ENCODE measurements at places on chromosomes 1 and 21.

GRCh38 chr1:40773748-40774265 lies 9.8 kb upstream of the KCNQ4 start:
- no peak for DNase-seq

GRCh38 chr1:3672971-3673361 lies 20.6 kb downstream of the TP73 start:
- DNase-seq, result no peak

GRCh38 chr1:154747380-154747739 lies 122.7 kb downstream of the KCNN3 start:
- no peak for DNase-seq

- peak; percentile 25 for DNase-seq
Measured at GRCh38 chr1:41241354-41241748, 755 bp downstream of the SCMH1 start.

DNA sequence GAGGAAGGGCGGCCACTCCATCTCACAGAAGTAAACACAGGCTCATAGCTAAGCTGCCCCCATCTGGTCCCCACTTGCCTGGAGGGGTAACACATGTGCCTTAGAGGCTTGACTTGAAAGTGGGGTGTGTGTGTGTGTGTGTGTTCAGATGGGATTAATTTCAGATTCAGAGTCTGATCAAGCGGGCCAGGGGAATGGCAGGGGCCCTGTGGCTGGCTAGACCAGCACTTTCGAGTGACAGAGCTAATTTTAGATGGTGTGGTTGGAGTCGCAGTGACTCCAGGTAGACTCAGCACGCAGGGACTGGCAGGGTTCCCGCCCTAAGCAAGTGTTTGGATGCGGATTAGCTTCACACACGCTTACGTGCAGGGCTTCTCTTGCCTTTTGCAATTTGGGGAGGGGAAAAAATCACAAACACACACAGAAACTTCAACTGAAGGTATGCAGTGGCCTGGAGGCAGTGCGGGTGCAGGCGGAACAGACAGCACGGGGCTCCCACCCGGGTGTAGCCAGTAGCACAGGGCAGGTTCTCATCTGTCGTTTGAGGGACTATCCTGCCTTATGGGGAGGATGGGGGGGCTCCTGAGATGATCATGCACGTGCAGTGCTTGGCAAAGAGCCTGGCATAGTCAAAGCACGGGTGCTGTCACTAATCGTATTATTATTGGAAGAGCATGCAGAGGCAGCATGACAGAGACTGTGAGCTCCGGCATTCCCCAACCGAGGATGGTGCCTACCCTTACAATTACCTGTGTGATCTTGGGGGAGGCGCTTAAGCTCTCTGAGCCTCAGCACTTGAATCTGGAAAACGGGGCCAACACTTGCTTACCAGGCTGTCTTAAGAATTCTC lies 1.3 kb downstream of the EDN2 start:
- no peak for DNase-seq

- peak; percentile 75 for DNase-seq
Measured at GRCh38 chr1:23118957-23119792, 49.5 kb downstream of the LUZP1 start.

GRCh38 chr1:26275580-26276431 lies 4.1 kb upstream of the SH3BGRL3 start:
- DNase-seq, result peak; percentile 85

DNA sequence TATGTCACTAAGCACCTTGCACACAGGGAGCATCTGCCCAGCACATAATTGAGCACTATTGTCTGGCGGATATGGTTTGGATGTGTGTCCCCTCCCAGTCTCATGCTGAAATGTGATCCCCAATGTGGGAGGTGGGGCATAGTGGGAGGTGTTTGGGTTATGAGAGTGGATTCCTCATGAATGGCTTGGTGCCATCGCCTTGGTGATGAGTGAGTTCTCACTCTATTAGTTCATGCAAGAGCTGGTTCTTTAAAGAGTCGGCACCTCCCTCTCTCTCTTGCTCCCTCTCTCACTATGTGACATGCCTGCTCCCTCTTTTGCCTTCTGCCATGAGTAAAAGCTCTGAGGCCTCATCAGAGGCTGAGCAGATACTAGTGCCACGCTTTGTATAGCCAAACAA lies 9.5 kb downstream of the CTSK start:
- DNase-seq, result no peak

All from CD4-positive, alpha-beta T cell treated with Interleukin-15 for 4 hours (primary cell).